LNCaP clone FGC (cell line): ENCODE measurements at places on chromosomes 12 and 14.

DNA sequence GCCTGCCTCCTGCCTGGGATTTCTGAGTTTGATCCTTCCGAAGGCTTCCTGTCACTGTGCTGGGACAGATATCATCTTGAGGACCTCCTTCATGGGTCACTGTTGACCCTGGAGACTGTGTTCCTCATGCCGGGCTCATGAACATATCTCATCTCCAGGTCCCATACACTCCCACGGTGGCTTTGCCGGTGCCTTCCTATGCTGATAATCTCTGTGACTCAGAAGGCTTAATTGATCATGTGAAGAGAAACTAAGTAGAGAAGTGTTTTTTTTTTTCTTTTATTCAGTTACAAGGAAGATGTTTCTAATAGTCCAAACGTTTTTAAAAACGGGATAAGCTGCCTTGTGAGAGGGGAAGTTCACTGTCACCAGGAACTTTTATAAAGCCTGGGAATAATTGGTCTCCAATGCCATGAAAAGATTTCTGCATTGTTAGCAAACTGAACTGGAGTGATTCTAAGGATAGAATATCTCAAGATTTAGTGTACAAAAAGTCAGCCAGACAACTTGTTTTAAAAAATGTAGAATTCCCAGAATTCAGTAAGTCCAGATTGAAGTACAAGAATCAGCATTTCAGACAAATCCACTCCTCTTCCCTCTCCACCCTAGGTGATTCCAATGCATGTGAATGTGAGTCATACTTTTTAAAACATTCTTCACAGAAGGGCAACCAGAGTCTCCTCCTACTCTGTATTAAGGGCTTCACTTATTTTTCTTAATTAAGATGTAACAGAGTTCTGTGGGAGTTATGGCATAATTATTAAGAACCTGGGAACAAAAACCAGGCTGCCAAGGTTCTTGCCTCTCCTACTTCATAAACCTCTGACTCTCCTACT, 139.8 kb upstream of the LGR5 start:
- no peak for DNase-seq

DNA sequence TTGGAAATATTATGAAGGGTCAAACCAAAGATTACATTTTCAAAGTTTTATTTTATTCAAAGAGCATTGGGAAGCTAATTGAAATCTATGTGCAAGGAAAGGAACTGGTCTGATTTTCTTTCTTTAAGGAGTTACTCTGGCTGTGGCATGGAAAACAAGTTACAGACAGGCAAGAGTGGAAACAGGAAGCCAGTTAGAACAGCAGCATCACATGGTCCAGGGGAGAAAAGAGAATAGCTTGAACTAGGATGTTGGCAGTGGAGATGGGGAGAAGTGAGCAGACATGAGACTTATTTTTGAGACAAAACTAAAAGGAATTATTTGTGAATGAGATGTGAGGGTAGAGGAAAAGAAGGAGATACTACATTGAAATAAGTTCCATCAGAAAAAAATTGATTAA, 3.4 kb downstream of the OR11G2 start:
- no peak for DNase-seq

DNA sequence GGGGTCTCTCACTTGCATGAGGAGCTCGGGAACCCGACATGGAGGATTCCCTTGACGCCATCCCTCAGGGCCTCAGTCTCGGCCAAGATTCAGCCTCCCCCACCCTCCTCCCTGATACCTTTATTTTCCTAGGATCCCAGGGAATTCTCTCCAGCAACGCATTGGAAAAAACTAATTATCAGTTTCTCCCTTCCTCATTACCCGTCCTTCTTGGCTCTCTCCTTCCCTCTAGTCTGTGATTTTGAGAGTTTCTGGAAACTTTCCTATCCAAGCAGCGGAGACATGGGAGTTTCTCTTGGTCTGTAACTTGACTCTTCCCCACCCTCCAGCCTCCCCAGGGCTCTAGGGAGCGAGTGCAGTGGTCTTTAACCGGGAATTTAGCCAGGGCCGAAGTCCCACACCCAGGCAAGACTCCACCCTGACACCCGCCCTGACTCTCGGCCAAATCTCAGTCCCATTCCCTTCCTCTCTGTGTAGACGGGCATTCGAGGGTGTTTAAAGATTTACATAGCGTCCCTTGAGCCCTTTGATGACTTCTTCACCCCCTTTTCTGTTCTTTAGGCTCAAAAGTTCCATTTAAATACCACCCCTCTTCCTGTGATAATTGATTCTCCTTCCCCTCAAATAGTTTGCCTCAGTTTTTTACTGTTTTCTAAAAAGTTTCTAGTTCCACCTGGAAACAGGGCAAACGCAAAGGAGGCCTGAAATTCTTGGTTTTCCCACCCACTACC, 6.7 kb downstream of the HOXC5 start:
- DNase-seq: no peak

DNA sequence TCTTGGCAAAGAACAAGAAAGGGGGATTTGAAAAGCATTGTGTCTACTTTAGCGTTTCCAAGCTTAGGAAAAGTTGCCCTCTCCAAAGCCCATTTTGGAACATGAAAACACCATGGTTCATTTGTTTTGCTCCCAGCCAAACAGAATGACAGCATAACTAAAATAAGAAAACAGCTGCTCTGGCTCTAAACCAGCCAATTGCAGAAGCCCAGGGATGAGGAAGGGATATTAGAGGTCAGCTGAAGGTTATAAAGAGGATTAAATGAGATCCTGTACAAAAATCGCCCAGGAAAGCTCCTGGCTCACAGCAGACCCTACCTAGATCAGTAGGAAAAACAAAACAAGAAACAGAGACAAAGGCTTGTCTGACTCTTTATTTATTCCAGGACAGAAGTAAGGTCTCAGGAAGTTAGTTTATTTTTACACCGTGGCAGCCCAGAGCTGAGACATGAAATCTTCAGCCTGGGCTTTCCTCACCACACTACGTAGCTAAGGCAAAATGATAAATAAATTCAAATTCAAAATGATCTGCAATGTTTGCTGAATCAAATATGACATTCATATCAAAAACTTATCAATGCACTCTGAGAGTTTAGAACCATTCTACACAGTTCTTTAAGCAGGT, 25.9 kb downstream of the SPX start:
- DNase-seq: no peak

- no peak for DNase-seq
Measured at GRCh38 chr12:67925552-67925951, 63.7 kb upstream of the IFNG-AS1 start.
